ENCODE measurements at places on chromosomes 7 and 10. TPM values are rescaled to one million over a fixed set of nuclear protein-coding genes. Genes with fewer than 3 reads are reported as not detected.
A peak's percentile ranks its signal among the peaks of the same experiment; 100 is the strongest.

DNA sequence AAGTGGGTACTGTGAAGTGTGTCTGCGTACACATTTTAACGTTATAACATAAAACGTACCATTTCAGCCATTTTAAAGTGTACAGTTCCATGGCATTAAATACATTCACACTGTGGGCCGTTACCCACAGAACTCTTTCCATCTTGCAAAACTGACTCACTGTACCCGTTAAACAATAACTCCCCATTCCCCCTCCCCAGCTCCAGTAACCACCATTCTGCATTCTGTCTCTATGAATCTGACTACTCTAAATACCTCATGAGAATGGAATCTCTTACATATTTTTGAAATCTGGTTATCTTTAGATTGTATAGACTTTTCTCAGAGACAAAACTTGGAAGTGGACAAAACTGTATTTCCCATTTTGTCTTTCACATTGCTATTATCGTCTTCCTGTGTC is 9.3 kb downstream of the ARL3 start:
- peak; percentile 76 for DNase-seq
- H3K4me3 ChIP-seq: no peak overlapping the region

GRCh38 chr7:174716-175115 is 17.7 kb upstream of the FAM20C start:
- DNase-seq: no peak
- H3K27ac ChIP-seq: no peak overlapping the region
- H3K27me3 ChIP-seq: peaks cover 21% of the 10 kb centered on the region
- H3K4me1 ChIP-seq: no peaks in the 10 kb centered on the region
- no peaks in the 10 kb centered on the region for H3K36me3 ChIP-seq

DNA sequence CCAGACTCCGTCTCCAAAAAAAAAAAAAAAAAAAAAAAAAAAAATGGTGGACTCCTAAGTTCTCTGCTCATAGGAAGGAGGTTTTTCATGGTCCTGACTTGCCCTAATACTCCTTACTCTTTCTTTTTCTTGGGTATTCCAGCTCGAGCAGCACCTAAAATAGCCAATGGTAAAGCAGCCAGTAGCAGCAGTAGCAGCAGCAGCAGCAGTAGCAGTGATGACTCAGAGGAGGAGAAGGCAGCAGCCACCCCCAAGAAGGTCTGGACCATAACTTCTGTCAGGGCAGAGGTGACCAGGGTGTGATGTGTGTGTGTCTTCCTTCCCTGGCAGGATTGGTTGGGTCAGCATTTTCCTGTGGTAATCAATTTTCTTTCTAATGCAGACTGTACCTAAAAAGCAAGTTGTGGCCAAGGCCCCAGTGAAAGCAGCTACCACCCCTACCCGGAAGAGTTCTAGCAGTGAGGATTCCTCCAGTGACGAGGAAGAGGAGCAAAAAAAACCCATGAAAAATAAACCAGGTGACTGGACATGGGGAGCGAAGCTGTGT is 6.9 kb downstream of the NOLC1 start:
- DNase-seq: peak; percentile 66
- no peaks in the 10 kb centered on the region for H3K4me1 ChIP-seq
- no peaks in the 10 kb centered on the region for H3K27me3 ChIP-seq
- H3K36me3 ChIP-seq: peaks cover 59% of the 10 kb centered on the region
- H3K4me3 ChIP-seq: no peak overlapping the region
- H3K27ac ChIP-seq: no peak overlapping the region

GRCh38 chr7:135706038-135706742 is 21.8 kb downstream of the SLC13A4 start:
- H3K27me3 ChIP-seq: no peaks in the 10 kb centered on the region
- H3K4me1 ChIP-seq: peaks cover 10% of the 10 kb centered on the region
- H3K36me3 ChIP-seq: no peaks in the 10 kb centered on the region
- DNase-seq: no peak
- H3K4me3 ChIP-seq: no peak overlapping the region

DNA sequence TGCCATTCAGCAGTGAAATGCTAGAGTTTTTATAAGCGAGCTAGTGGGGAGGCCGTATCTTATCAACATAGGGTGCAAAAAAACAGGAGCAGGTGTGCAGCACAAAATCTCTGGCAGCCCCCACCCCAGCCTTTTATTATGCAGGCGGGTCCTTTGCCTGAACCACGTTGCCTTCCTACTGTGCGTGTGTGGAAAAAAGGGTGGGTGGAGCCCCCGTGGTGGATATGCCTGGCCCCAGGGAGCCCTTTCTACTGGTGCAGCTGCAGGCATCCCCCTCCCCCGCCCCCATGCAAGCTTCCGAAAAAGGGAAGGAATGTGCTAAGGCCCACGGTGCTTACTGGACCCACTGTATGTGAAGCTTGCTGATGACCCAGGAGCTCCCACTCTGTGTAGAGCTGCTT is 175.9 kb downstream of the USP6NL start:
- no peak for DNase-seq
- no peak overlapping the region for H3K4me3 ChIP-seq
- no peaks in the 10 kb centered on the region for H3K36me3 ChIP-seq
- peaks cover 1% of the 10 kb centered on the region for H3K27me3 ChIP-seq
- no peaks in the 10 kb centered on the region for H3K4me1 ChIP-seq

DNA sequence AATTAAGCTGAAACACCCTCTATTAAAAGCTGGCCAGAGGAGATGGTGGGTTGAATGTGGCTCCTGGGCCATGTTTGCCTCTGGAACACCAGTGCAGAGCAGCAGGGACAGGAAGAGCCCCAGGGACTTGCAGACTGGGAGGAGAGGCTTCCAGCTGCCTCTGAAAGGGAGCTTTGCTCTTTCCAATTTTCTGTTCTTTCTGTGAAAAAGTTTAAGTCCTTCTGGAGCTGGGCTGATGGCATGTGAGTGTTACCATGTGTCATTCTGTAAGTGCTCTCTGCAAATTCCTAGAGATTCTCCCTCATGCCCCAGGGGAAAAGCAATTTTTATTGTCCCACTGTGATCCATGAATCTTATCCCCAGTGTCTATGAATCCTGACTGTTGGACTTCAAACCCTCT is 112.8 kb upstream of the LANCL2 start:
- H3K36me3 ChIP-seq: no peaks in the 10 kb centered on the region
- no peaks in the 10 kb centered on the region for H3K27me3 ChIP-seq
- no peak overlapping the region for H3K27ac ChIP-seq
- no peak overlapping the region for H3K4me3 ChIP-seq
- H3K4me1 ChIP-seq: peaks cover 9% of the 10 kb centered on the region

DNA sequence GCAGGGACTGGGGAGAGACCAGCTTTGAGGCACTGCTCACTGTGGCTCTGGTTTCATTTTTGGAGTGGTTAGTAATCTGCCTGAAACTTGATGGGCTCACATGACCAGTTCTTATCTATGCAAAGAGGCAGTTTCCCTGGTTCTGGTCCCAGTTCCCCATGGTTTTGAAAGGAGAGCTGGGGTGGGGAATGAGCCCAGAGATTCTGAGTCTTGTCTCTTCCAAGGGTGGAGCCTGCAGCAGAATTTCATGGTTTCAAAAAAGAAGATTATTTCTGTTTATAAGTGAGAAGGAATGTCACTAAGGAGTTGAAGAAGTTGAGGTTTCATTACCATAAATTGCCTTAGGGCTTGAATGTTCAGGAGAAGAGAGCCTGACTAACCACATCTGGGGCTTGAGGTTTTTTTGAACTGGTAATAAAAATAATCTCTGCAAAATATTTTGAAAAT is 190.2 kb upstream of the HABP2 start:
- no peak for DNase-seq
- no peaks in the 10 kb centered on the region for H3K4me1 ChIP-seq
- H3K4me3 ChIP-seq: no peak overlapping the region
- H3K27ac ChIP-seq: no peak overlapping the region
- no peaks in the 10 kb centered on the region for H3K36me3 ChIP-seq

SDK1 gene
- total RNA-seq: 1.6 TPM

- no peak for DNase-seq
- H3K27ac ChIP-seq: no peak overlapping the region
- no peaks in the 10 kb centered on the region for H3K36me3 ChIP-seq
- H3K4me1 ChIP-seq: no peaks in the 10 kb centered on the region
- H3K4me3 ChIP-seq: no peak overlapping the region
- peaks cover 6% of the 10 kb centered on the region for H3K27me3 ChIP-seq
Observed at GRCh38 chr10:46547541-46548497, 8.6 kb downstream of the GPRIN2 start.

MYH16 gene
- 0.18 TPM for total RNA-seq

GRCh38 chr10:49151025-49151445 is 17.2 kb upstream of the FAM170B start:
- peaks cover 4% of the 10 kb centered on the region for H3K4me1 ChIP-seq
- H3K27ac ChIP-seq: no peak overlapping the region
- DNase-seq: no peak
- no peaks in the 10 kb centered on the region for H3K36me3 ChIP-seq
- H3K27me3 ChIP-seq: no peaks in the 10 kb centered on the region

DNA sequence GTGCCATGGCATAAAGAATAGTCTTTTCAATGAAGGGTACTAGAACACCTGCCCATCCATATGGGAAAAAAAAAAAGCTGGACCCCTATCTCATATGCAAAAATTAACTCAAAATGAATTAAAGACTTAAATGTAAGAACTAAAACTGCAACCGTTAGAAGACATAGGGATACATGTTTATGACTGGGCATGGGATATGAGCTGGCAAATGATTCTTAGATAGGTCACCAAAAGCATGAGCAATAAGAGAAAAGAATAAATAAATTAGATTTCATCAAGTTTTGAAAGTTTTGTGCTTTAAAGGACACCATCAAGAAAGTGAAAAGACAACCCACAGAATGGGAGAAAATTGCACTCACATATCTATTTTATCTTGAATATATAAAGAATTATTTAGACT is 222.0 kb downstream of the ADK start:
- DNase-seq: peak; percentile 50
- no peaks in the 10 kb centered on the region for H3K4me1 ChIP-seq
- no peak overlapping the region for H3K27ac ChIP-seq
- H3K36me3 ChIP-seq: no peaks in the 10 kb centered on the region
- H3K4me3 ChIP-seq: no peak overlapping the region
- no peaks in the 10 kb centered on the region for H3K27me3 ChIP-seq

DNA sequence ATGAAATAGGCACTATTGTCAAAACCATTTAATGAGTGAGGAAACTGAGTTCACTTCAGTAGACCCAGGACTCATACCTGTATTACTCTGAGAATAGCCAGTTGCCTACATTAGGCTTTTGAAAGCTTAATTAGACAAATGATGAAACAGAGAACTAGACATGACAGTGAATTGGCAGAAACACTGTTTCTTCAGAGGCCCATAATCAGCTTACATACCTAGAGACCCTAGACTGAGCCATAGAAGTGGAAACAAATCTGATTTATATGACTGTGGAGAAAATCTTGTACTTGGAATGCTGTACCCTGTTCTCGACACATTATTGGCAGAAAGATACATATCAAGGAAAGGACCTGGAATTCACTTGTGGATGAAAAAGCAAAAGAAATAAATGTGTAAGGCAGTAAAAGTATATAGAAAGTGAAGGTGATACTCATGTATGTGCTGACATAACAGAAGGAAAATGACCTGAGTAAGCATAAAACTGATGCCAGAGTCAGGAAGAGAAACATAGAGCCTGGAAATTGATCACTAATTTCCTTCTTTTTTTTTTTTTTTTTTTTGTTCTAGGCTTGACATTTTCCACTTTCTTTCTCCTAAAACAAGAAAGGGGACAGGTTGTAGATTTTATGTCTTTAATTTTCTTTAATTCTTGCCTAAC is 251.5 kb downstream of the BICC1 start:
- H3K27me3 ChIP-seq: no peaks in the 10 kb centered on the region
- H3K4me3 ChIP-seq: no peak overlapping the region
- H3K36me3 ChIP-seq: peaks cover 2% of the 10 kb centered on the region
- no peak overlapping the region for H3K27ac ChIP-seq

- peaks cover 4% of the 10 kb centered on the region for H3K36me3 ChIP-seq
- no peak overlapping the region for H3K4me3 ChIP-seq
- no peak for DNase-seq
- no peak overlapping the region for H3K27ac ChIP-seq
Observed at GRCh38 chr7:65983965-65984658, 2.1 kb upstream of the GUSB start.

DNA sequence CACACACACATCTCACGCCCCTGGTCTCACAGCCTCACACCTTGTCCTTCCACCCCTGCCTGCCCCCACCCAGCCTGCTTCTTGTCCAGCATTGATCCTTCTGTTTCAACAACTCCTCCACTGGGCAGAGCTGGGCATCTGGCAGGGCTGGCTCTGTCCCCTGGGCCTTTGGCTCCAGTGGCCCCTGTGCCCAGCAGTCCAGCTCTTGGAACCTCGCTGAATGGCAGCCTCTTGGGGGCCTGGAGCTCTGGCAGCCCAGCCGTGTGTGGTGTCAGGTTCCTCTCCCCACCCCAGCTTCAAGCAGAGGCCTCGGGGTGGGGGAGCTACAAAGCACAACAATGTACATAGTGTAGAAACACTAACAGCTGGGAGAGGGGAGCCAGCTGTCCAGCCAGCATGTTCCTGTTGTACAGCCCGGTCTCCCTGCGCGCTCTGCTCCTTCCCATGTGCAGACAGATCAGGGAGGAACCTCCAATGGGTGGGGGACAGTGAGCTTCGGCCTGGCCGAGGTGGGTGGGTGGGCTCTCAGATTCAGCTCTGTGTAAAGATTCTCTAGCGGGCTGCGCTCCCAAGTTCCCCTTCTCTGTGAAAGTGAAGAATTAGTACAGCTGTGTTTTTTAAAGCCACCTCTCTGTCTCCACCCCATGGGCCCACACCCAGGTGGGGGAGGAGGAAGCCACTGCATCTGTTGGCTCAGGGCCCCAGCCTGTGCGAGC is 19.4 kb downstream of the ZMIZ2 start:
- no peaks in the 10 kb centered on the region for H3K27me3 ChIP-seq
- H3K4me3 ChIP-seq: no peak overlapping the region
- H3K4me1 ChIP-seq: peaks cover 33% of the 10 kb centered on the region
- H3K27ac ChIP-seq: peak overlapping the region; percentile 83
- peak; percentile 77 for DNase-seq

DNA sequence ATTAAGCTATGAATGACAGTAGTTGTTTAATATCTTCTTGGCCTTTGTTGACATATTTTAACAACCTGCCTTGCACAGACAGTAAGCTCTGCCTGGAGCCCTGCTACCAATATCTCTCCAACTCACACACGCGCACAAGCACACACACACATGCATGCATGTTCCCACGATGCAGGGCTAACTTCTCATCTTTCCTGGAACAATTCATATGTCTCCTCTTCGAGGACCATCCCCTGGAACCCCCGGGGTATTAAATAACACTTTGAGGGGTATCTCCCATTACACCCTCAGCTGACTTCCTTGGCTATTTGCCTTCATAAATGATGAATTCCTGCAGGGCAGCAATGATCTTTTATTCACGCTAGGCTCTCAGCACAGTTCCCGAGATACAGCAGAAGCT is 258.0 kb downstream of the TRIL start:
- no peak overlapping the region for H3K27ac ChIP-seq
- H3K4me3 ChIP-seq: no peak overlapping the region
- DNase-seq: no peak

ELMO1 gene
- not detected for total RNA-seq

DNA sequence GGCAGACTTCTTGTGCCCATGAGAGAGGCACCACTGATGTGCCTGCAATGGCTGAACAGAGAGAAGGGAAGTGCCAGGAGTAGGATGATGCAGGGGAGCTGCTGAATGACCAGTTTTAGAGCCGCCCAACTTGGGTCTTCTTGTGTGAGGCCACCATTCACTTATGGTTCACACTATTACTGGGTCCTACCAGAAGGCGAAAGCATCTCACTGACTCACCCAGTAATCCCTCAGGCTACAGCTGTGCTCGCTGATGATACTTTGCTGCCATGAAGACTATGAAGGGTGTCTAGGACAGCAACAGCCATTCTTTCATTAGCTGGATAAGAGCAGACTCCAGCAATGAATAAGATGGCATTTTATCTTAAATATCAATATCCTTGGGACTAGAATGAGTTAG is 47.6 kb downstream of the PLXNA4 start:
- no peaks in the 10 kb centered on the region for H3K4me1 ChIP-seq
- no peaks in the 10 kb centered on the region for H3K27me3 ChIP-seq
- no peak for DNase-seq
- no peaks in the 10 kb centered on the region for H3K36me3 ChIP-seq

Measured in IMR-90 (cell line).